ENCODE measurements at places on chromosomes 2 and 18.

GRCh38 chr18:10193444-10193843, 261.0 kb upstream of the APCDD1 start:
- no peak for DNase-seq

DNA sequence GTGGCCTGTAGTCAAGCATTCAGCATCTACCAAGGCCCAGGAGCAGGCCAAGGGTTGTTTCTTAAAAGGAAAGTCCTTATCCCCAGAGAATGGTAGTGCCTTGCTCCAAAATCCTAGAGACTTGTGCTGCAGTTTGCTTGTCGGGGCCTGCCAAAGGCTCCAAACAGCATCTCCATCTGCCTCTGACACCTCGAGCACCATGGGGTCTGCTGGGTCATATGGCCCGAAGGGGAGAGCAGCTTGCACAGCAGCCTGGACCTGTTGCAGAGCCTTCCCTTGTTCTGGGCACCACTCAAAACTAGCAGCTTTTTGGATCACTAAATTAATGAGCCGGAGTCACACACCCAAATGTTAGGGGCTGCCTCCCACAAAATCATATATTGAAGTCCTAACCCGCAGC, 35.7 kb downstream of the GNAL start:
- DNase-seq = no peak

DNA sequence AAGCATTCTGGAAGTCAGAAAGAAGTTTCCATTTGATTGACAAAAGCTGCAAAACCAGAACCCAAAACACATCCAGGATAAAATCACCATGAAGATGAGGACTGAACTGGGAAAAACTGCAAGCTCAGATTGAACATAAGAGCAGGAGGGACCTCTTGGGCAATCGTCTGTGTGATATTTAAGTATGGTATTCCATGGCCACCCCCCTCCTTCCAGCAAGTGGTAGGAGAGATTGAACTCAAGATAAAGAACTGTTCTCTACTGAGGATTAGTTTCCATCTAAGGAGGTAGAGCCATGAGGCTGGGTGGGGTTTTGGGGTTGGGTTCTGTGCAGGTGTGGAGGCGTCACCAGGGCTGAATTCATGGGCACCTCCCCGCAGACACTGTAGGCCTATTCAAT, 251.1 kb downstream of the NCKAP5 start:
- no peak for DNase-seq

GRCh38 chr2:152815634-152816257, 97.3 kb downstream of the ARL6IP6 start:
- DNase-seq = no peak

GRCh38 chr2:62217421-62217820, 21.5 kb downstream of the B3GNT2 start:
- DNase-seq = no peak

Measured in hepatic stellate cell (primary cell).